ENCODE measurements at places on chromosomes 5 and 9. TPM values are rescaled to one million over a fixed set of nuclear protein-coding genes. Genes with fewer than 3 reads are reported as not detected.

The GNA14 gene
- total RNA-seq = not detected

The HAVCR1 gene
- 1.7 TPM for total RNA-seq

The GRM6 gene
- not detected for total RNA-seq

The PIP5K1B gene
- not detected for total RNA-seq

The RPS23 gene
- total RNA-seq = 4,190 TPM

The UNC5A gene
- total RNA-seq = not detected

The ADAMTS16 gene
- not detected for total RNA-seq

The PCDHGA5 gene
- 0.08 TPM for total RNA-seq

The RASEF gene
- total RNA-seq = not detected
